ENCODE measurements at places on chromosomes 5 and 9.

GRCh38 chr9:76463211-76463610, 4.2 kb downstream of the GCNT1 start:
- no peak for DNase-seq

GRCh38 chr5:79685627-79686026, 4.0 kb upstream of the CMYA5 start:
- DNase-seq = no peak

GRCh38 chr9:129765764-129766317, 13.0 kb upstream of the PTGES start:
- DNase-seq = no peak

DNA sequence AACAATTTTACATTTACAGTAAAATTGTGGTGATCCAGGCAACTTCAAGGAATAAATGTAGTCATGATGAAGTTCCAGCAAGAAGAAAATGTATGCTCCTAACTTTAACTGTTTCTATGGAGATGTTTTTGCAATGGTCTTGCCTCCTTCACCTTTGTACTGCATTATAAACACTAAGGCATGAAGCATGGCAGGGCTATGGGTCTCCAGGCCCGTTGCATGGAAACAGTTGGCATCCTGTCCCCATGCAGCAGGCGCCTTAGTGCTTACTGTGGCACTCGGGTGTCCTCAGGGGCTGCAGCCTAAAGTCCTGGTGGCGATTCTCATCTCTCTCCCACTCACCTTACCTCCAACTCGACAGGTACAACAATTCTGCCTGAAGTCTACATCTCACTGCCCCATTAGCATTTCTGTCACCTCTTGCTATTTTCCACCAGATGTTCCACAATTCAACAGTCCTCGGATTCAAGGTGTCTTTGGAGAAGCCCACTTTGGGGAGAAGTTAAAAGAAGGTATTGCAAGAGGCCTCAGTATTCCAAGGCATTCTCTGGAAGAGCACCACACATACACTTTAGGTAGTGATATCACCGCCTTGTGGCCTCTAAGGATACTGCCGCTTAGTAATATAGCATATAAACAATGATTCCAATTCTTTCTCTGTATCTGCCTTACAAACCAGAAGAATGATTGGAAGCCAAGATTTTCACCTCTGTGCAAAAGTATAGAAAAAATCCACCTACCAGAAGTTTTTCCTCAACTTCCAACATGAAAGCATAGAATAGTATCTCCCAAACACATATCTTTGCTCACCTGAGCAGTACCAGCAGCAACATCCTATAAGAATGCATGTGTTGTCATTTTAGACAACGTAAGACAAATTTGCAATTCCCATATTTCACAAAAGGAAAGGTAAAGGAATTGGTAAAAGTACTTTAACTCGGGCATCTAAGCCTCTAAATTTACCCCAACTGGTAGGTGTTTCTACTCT, 5.1 kb downstream of the LIFR start:
- peak; percentile 52 for DNase-seq

- no peak for DNase-seq
Measured at GRCh38 chr9:21029661-21030060, 1.8 kb downstream of the HACD4 start.

DNA sequence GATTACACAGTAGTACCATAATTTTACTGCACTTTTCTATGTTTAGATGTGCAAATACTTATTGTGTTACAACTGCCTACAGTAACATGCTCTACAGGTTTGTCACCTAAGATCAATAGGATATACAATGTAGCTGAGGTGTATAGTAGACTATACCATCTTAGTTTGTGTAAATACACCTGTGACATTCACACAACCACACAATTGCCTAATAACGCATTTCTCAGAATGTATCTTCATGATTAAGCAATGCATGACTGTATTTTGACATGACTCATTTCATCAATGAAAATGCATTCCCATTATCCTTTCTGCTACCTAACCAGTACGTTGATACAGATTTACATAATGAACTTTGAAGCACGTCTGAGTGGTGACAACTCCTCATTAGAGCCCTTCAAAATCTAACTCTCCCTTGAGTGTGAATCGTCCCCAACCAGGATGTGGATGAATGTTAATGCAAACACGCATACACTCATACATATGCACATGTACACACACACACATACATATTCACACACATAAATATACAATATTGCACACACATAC, 28.4 kb downstream of the GZMK start:
- no peak for DNase-seq

- peak; percentile 62 for DNase-seq
Measured at GRCh38 chr5:7391814-7392692, 3.9 kb upstream of the ADCY2 start.

- no peak for DNase-seq
Measured at GRCh38 chr5:143207563-143208364, 195.7 kb downstream of the NR3C1 start.

- no peak for DNase-seq
Measured at GRCh38 chr9:109304347-109304746, 16.5 kb downstream of the EPB41L4B start.

GRCh38 chr9:10230512-10230911, 382.3 kb downstream of the PTPRD start:
- DNase-seq = no peak

DNA sequence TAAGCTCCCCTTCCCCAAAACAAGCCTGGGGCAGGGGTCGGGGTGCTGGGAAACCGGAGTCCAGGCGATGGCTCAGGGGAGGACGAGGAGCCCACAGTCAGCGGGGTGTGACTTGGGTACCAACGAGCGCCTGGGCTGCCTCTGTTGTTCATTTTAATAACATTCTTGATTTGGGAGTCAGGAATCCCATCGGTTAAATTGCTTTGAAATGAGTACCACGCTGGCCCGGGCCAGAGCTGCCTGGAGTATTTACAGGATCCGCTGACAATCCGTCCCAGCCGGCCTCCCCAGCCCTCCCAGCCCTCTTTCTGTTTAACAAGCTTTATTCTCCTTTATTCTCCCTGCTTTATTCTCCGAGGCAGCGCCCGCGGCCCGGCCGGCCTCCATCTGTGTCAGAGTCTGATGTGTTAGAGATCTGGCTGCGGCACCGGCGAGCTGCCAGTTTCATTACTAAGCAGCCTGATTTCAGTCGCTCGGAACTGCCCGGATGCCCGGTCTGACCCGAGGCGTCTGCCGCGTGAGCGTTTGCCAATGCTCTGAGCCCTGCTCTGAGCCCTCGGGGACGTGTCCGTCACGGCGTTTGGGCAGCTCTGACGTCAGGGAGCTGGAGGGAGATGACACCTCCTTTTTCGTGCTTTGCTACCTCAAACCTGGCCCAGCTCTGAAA, 16.5 kb upstream of the QRFP start:
- DNase-seq = peak; percentile 87

- no peak for DNase-seq
Measured at GRCh38 chr9:129676975-129677374, 11.5 kb downstream of the PRRX2 start.

DNA sequence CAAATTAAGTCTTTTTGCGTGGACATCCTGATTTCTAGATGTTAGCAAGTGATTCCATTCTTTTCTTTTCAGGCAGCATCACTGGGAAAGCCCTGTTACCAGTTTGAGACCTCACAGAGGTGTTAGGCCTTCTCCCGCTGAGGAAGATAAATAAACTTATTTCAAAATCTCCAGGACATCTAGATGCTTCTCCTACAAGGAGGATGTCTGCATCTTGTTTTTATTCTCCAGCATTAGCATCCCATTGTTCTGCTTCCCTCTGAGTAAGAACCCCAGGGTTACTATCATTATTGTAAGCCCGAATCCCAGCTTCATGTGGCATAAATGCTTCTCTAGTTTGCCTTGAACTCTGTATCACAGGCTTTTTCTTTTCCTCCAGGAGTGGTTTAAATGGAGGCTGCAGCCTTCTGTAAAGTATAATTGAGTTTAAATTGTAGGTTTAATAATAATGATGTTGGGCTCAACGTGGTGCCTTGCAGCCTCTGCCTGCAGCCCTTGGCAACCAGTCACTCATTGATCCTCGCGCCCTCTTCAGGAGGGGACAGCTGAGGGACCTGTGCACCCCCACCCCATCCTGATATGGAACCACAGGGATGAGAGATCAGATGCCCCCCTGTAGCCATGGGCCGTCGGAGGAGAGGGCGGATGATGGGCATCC, 114.9 kb downstream of the PDZD2 start:
- no peak for DNase-seq

DNA sequence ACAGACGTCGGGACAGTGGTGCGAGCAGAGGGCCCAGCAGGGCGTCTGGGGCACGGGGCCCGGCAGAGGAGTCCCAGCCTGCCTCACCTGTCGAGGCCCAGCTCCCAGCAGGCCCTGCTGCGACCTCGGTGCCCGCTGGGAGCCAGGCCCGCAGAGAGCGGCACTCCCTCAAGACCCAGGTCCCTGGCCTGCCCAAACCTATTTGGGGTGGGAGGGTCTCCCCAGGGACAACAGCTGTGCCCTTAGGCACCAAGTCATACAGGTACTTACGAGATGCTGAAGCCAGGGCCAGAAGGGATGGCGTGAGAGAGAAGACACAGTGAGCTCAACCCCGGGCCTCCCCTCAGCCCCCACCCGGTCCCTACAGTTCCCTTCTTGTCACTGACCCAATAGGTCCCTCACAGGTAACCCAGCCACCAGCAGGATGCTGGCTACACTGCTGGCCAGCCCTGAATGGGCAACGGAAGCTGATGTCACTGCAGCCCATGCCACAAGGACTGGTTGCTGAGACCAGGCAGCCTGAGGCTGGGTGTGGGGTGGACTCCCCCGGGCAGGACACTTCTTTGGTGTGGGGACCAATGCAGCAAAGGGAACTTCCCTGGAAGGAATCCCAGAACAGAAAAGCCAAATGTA, 3.7 kb downstream of the NSMF start:
- no peak for DNase-seq

DNA sequence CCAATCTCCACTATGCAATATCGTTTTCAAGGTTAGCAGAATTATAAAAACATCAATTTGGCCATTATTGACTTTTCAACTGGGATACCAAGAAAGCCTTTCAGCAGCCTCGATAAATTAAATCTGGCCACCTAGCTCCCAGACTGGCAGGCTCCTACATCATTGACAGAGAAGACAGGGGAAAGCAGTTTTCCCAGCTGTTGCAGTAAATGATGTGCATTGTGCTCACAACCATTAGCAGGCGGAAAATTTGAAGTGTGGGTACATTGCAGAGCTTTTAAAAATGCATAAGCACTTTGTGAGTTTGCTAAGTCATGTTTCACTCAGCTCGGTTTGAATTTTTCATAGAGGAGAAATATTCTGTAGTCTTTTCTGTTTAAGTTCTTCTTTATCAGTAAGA, 297.9 kb downstream of the KCTD16 start:
- no peak for DNase-seq

DNA sequence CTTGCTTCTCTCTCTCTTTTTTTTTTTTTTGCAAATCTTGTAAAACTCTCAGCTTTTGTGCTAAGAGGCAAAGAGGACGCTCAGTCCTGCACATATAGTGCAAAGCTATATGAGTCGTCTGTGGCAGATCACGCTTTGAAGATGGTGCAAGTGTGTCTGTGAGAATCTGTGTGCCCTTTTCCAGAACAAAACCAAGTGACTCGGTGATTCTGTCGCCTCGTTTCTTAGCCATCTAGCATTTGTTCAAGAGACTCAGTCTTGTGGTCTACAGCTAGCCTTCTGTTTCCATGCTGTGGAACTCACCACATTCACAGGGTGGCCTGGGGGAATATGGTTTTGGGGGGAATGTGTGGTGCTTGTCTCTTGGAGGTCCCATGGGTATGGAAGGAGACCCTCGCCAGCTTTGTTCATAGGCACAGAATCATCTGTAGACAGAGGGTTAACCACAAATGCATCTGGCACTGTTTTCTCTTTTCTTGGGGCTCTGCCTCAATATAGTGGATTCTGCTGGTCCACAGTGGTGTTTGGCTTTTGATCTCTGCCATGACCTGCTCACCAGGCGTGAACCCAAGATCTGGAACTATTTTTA, 82.1 kb downstream of the C9orf152 start:
- no peak for DNase-seq

DNA sequence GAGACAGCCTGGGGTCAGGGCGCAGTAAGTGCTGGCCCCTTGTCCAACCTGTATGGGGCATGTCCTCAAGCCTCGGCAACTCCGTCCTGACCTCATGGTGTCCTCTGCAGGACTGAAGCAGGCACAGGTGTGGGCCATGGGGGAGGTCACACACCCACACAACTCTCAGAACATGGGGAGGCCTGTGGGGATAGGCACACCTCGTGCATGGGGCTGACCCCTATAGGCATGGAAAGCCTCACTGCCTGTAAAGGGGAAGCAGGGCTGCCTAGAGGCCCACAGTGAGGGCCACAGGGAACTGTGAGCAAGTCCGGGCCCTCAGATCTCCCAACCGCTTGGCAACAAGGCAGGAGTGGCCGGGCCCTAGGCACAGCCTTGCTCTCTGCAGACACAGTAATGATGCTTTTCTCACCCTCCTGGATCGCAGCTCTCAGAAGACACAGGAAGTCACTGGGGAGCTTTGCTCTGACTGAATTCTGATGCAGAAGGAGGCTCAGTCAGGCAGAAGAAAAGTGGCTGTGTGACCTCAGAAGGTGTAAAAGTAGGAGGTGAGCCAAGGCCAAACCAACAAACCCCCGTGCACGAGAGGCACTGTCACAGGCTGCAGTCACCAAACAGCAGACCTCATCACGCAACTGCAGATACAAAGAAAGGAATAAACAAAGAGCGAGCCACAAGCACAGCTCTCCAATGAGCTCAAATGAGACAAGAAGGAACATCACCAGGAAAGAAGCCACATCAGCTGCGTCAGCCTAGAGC, 5.4 kb downstream of the IPPK start:
- DNase-seq = no peak

- no peak for DNase-seq
Measured at GRCh38 chr5:14321936-14322335, 178.8 kb downstream of the TRIO start.

- no peak for DNase-seq
Measured at GRCh38 chr5:175692235-175692995, 34.5 kb downstream of the HRH2 start.

- peak; percentile 44 for DNase-seq
Measured at GRCh38 chr9:80699511-80699998, 989.8 kb downstream of the TLE1 start.

DNA sequence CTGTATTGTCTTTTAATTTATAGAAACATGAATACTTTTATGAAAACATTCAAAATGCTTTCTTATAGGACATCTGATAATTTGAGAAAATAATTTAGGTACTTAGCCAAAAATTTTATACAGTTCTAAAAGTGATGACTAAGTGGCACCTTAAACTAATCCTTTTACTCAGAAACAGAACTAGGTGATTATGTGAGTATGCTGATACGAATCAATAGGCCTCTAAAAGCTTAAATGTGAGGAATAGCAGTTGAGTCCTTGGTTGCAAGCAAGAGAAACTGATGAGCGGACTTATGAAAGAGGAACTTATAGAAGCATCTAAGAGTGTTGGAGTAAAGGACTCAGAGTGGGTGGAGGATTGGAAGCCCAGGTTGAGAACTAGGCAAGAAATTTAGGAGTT, 26.4 kb downstream of the ANXA1 start:
- DNase-seq = no peak

DNA sequence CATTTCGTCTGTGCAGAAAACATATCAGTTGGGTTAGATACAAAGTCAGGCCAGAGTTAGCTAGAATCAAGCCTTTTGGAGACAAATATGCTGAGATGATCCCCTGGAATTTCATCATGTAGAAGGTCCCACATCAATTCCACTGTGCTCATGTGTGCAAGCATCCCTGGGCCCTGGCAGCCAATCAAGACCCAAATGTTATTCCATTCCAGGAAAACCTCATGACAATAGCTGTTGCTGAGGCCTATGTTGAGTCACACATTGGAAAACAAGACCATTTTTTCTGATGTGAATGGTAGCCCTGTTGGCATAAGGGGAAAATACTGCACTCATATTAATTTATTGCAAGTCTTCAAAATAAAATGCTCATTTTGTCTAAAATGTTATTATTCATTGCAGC, 11.5 kb downstream of the SPOCK1 start:
- DNase-seq = peak; percentile 56

GRCh38 chr9:100933656-100934055, 94.9 kb upstream of the PLPPR1 start:
- no peak for DNase-seq
